Epithelial cell of proximal tubule (primary cell): ENCODE measurements at places on chromosomes 13 and 19. TPM values are rescaled to one million over a fixed set of nuclear protein-coding genes. Genes with fewer than 3 reads are reported as not detected.

- DNase-seq, result no peak
Observed at GRCh38 chr13:22837980-22838647, 342.7 kb upstream of the SGCG start.

Gene ACER1
- not detected in 2 replicates for total RNA-seq

GRCh38 chr13:51995677-51996551 is 15.3 kb downstream of the ATP7B start:
- DNase-seq, result no peak

Gene SLITRK1
- total RNA-seq, result not detected in 2 replicates

Gene ZNF260
- total RNA-seq, result 13.0 and 15.8 TPM in 2 replicates

- no peak for DNase-seq
Observed at GRCh38 chr19:39166571-39167391, 30.0 kb upstream of the NCCRP1 start.

DNA sequence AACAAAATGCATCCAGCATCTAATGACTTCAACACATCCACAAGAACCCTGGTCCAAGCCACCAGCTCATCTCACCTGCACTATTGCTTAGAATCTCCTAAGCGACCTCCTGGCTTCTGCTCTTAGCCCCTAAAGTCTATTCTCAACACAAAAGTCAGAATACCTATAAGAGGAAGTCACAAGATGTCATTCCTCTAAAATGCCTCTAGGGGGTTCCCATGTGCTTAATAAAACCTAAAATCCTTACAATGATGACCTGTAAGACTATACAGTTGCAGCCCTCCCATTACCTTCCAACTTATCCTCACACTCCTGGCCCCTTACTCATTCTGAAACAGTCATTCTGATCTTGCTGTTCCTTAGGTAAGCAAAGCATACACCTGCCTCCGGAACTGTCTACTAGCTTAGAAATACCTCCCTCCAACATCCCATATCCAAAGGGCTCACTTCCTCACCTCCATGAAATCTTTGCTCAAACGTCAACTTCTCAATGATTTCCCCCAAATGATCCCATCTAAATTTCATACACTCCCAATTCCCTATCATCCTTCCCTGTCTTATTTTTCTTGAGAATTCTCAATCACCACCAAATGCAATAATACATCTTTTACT is 10.0 kb downstream of the ATP7B start:
- no peak for DNase-seq

DNA sequence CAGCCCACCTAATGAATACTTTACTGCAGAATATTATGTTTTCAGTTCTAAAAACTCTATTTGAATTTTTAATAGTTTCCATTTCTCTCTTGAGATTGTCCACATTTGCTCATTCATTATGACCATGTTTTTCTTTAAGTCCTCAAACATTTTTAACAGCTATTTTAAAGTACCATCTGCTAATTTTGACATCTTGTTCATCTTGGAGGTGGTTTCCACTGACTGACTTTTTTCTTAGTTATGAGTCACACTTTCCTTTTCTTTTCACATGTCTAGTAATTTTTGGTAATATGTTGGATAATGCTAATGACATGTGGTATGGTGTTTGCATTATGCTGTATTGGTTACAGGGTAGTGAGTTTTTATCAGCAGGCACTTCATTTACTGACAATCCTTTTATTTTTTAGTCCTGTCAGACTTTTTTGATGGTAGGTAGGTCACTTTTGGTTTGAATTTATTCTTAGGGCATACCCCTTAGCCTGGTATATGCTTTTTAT is 15.4 kb upstream of the ESD start:
- no peak for DNase-seq

- DNase-seq, result no peak
Observed at GRCh38 chr13:46609726-46610125, 56.8 kb downstream of the LRCH1 start.

DNA sequence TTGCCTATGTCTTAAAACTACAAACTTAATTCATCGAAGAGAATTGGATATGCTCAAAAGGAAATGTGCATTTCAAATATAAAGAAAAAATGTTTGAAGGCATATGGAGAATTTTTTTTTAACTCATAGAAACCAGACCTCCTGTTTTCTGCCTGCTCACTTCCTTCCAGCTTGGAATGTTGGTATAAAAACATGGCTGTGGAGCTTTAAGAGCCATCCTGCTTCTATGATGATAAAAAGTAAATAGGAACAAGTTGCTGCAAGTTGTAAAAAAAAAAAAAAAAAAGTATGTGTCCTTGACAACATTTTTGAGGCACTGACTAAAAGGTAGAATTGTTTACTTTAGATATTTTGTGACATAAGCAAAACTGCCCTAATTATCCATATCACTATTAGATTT is 1230.7 kb downstream of the PCDH9 start:
- no peak for DNase-seq

GRCh38 chr19:13334801-13335481 is 171.3 kb downstream of the CACNA1A start:
- no peak for DNase-seq

DNA sequence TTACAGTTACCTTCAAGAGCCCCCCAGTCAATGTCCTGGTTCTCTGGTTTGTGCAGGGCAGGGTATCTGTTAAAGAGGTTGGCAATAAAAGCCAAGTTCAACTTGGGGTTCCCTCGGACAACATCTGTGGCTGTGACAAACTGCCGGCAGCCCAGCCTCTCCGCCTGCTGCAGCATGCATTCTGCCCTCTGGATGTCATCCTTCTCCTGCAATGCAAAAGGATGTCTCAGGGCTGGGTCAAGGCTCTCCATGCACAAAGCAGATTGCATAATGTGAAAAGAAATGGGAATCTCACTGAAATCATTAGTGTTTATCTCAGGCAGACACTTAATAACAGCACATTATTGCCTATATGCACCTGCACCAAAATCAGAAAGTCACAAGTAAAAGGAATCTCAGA is 35.1 kb downstream of the LCP1 start:
- no peak for DNase-seq

GRCh38 chr19:31723101-31723500 is 373.9 kb upstream of the TSHZ3 start:
- DNase-seq, result no peak
